ENCODE measurements at places on chromosomes 5 and 9. TPM values are rescaled to one million over a fixed set of nuclear protein-coding genes. Genes with fewer than 3 reads are reported as not detected.
A peak's percentile ranks its signal among the peaks of the same experiment; 100 is the strongest.

Gene SPATA31C1
- not detected for total RNA-seq

DNA sequence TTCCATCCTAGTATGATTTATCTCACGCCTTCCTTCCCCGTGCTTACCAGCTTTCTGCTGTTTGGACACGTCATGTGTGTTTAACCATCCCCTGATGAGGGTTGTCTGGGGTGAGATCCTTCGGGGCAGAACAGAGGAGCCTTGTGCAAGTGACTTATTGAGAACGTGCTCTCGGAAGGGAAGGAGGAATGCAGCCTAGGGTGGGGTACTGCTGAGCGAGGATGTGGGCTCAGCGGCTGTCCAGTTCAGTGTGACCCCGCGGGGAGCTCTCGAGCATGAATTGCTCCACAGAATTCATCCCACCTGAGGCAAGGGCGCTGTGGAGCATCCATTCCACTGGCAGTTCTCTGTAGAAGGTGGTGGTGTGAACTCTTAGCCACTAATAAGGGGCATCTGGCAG lies 4.0 kb downstream of the MYOZ3 start:
- no peak overlapping the region for H3K27ac ChIP-seq
- no peaks in the 10 kb centered on the region for H3K36me3 ChIP-seq
- no peak overlapping the region for H3K4me3 ChIP-seq
- DNase-seq: no peak
- no peaks in the 10 kb centered on the region for H3K27me3 ChIP-seq

Gene GFI1B
- not detected for total RNA-seq

GRCh38 chr9:94054716-94055115 lies 29.5 kb upstream of the PTPDC1 start:
- H3K27me3 ChIP-seq: no peaks in the 10 kb centered on the region
- H3K27ac ChIP-seq: no peak overlapping the region
- peak; percentile 8 for DNase-seq
- H3K4me3 ChIP-seq: no peak overlapping the region
- H3K4me1 ChIP-seq: no peaks in the 10 kb centered on the region
- H3K36me3 ChIP-seq: no peaks in the 10 kb centered on the region

- no peak overlapping the region for H3K27ac ChIP-seq
- H3K4me3 ChIP-seq: no peak overlapping the region
- H3K27me3 ChIP-seq: no peaks in the 10 kb centered on the region
- no peaks in the 10 kb centered on the region for H3K4me1 ChIP-seq
Observed at GRCh38 chr5:116242343-116242742, 157.5 kb downstream of the COMMD10 start.

Gene CEL
- total RNA-seq: 2.4 TPM

GRCh38 chr9:136596630-136597031 lies 50.8 kb upstream of the NOTCH1 start:
- H3K27ac ChIP-seq: peak overlapping the region; percentile 72
- peaks cover 43% of the 10 kb centered on the region for H3K4me1 ChIP-seq
- H3K36me3 ChIP-seq: no peaks in the 10 kb centered on the region
- DNase-seq: no peak
- H3K4me3 ChIP-seq: no peak overlapping the region

Gene CCDC192
- 1.8 TPM for total RNA-seq

GRCh38 chr5:66354422-66354821 lies 210.3 kb downstream of the SREK1 start:
- H3K27me3 ChIP-seq: no peaks in the 10 kb centered on the region
- H3K4me3 ChIP-seq: no peak overlapping the region
- H3K27ac ChIP-seq: no peak overlapping the region
- no peak for DNase-seq
- no peaks in the 10 kb centered on the region for H3K36me3 ChIP-seq

All from tibial nerve (tissue), 4 donors.